HL-60 (cell line): ENCODE measurements at places on chromosomes 12 and 14.

GRCh38 chr14:104331871-104332605, 193.7 kb downstream of the KIF26A start:
- no peak for DNase-seq

DNA sequence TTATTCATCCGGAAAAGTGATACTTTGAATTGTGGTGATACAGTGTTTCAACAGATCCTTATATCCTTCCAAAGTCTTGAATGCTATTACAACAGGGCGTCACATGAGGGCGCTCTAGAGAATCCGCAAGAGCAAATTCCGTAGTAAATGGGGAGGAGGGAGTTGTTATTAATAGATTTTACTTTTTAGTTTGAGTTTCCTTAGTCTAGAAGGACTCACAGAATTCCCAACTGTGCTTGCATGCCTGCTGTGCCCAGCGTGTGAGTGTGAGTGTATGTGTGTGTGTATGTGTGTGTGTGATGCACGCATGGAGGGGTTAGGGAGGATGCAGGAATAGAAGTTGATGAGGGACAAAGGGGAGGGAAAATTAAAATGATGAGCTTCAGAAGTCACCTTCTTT, 375.3 kb downstream of the C12orf75 start:
- no peak for DNase-seq

DNA sequence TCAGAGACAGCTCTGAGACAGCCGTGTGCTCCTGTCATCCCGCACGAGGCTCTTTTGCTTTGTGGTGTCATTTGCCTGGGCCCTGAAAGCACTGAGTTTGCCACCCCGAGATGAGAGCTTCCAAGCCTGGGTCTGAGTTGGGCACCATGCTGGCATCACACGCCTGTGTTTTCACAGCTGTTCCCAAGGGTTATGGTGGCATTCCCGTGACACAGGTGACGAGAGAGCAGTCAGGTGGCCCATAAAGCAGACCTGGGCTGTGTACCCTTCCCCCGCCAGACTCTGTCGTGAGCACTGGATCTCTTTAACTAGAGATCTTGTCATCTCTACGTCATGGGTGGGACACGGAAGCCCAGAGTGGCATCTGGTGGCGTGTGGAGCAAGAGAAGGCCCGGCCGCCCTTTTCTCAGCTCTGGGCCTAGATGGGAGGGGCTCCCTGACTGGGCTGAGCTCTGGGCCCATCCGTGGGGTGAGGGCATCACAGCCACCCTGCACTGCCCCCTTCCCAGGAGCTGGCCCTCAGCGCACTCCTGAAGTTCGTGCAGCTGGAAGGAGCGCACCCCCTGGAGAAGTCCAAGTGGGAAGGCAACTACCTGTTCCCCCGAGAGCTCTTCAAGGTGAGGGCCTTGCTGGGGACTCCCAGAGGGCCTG, 2.6 kb downstream of the NOC4L start:
- no peak for DNase-seq

GRCh38 chr14:24277606-24278321, 6.4 kb upstream of the RABGGTA start:
- peak; percentile 94 for DNase-seq
